ENCODE measurements at places on chromosomes 2 and 18.

GRCh38 chr2:37560241-37560848, 111.1 kb downstream of the CDC42EP3 start:
- DNase-seq, result no peak

- no peak for DNase-seq
Measured at GRCh38 chr18:40056079-40056692, 1898.8 kb upstream of the PIK3C3 start.

DNA sequence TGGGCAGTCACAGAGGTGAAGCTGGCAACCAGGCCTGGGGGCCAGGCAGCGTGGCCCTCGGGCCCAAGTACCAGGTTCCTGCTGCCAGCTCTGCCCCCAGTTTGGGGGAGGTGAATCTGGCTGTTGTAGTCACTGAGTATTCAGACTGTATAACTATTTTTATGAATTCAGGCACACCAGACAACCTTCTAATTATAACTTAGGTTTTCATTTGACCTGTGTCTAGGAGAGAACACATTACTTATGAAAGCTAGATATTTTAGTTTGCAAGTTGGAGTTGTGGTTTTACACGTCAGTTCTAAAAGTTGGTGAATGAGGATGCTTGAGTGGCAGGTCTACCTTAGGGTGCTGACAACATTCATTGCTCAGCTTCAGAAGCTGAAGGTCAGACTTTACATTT, 71.7 kb downstream of the LIMS1 start:
- no peak for DNase-seq

- peak; percentile 95 for DNase-seq
Measured at GRCh38 chr2:160650196-160651118, 156.8 kb upstream of the RBMS1 start.

DNA sequence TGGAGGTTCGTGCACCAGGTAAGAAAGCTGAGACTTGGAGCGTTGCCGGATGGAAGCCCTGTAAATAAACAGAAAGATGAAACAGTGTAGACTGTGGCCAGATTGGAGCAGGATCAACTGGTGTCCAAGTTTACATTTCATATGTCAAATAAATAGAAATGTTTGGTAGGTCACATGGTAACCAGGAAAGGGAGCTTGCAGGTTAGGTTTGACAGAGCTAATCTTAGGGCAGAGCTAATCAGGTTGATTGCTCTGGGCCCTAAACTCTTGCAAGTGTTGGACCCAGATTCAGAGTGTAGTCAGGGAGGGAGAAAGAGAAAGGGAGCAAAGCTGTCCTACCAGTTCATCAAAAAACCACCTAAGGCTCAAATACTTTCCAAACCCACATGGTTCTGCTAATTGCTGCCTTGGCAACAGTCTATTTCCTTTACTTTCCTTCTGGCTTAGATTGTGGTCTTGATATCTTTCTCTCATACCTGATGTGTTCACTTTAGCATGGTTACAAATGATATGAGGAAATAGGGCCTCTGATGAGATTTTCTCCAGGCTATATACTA, 63.2 kb downstream of the G6PC2 start:
- DNase-seq, result no peak

GRCh38 chr2:210092791-210093190, 78.4 kb downstream of the KANSL1L start:
- no peak for DNase-seq

DNA sequence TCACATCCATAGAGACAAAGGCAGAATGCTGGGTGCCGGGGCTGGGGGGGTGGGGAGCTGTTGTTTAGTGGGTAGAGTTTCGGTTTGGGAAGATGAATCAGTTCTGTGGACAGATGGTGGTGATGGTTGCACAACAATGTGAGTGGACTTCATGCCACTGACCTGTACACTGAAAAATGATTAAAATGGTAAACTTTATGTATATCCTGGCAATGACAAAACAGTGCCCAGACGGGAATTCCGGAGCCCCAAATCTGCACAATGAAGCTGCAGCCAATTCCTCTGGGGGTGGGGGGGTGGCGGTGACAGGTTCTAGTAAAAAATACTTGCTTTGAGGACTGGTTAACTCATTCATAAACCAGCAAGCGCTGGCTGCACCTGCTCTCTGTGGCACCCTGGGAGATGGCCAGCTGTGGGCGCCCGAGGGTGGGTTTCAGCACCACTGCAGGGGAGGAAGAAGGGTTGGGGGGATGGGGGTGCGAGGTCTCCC, 81.8 kb upstream of the HPCAL1 start:
- DNase-seq, result peak; percentile 33

DNA sequence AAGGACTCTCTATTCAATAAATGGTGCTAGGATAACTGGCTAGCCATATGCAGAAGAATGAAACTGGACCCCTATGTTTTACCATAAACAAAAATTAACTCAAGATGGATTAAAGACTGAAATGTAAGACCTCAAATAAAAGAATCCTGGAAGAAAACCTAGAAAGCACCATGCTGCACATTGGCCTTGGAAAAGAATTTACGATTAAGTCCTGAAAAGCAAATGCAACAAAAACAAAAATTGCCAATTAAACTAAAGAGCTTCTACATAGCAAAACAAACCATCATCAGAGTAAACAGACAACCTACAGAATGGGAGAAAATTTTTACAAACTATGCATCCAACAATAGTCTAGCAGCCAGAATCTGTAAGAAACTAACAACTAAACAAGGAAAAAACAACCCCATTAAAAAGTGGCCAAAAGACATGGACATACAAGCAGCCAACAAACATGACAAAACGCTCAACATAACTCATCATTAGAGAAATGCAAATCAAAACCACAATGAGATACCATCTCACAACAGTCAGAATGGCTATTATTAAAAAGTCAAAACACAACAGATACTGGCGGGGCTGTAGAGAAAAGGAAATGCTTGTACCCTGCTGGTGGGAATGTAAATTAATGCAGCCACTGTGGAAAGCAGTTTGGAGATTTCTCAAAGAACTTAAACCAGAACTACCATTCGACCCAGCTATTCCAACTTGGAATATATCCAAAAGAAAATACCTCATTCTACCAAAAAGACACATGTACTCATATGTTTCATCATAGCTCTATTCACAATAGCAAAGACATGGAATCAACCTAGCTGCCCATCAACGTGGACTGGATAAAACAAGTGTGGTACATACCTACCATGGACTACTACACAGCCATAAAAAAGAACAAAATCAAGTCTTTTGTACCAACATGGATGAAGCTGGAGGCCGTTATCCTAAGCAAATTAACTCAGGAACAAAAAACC, 30.6 kb downstream of the SEPTIN10 start:
- no peak for DNase-seq

GRCh38 chr2:133957724-133958480, 296.0 kb upstream of the MGAT5 start:
- no peak for DNase-seq

DNA sequence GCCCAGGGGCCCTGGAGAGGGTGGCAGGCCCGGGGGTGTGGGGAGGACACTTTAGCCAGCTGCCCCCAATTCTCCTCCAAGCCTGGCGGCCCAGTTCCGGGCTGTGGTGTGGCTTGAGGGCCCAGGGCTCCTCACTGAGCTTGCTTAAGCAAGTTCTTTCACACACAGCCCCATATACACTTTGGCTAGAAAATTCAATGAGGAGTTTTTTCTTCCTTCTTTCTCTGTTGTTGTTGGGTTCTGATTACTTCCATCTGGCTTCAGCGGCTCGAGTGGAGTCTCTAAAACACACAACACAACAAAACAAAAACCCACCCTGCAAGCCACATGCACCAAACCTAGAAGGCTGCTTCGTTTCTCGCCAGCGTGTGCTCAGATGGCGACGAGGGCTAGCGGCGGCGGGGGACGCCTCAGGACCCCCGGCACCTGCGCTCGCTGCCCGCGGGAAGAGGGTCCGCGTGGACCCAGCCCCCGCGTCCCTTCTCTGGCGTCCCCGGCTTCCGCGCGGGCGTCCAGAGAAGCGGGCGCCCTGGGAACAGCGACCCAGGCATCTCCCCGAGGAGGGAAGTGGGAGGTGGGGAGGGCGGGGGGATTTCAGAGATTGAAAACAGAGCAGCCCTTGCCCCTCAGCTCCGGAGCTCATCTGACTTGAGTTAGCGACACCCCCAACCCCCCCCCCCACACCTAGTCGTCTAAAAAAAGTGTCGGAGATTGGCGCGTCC, 577 bp upstream of the GLI2 start:
- DNase-seq, result no peak

GRCh38 chr2:179233083-179233490, 31.5 kb downstream of the SESTD1 start:
- no peak for DNase-seq

DNA sequence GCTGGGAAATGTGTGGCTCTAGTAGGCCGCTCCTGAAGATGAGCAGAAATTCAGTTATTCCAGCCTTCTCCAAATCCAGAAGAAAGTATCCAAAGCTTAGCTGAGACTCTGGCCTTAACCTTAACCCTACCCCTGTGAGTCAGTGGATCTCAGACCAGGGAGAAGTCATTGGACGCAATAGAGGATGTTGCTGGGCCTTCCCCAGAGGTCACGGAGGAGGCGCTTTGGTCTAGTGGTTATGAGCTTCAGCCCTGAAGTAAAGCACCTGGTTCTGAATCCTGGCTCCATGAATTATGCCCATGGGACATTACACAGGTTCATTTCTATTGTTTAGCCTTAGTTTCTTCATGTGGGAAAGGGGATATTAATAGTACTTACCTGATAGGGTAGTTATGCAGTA, 24.0 kb downstream of the PKDCC start:
- peak; percentile 75 for DNase-seq

GRCh38 chr2:120798567-120799247, 63.0 kb downstream of the GLI2 start:
- DNase-seq, result peak; percentile 6

GRCh38 chr18:75353357-75353756, 74.1 kb downstream of the SMIM21 start:
- no peak for DNase-seq
